ENCODE measurements at places on chromosomes 16 and 17. TPM values are rescaled to one million over a fixed set of nuclear protein-coding genes. Genes with fewer than 3 reads are reported as not detected.
A peak's percentile ranks its signal among the peaks of the same experiment; 100 is the strongest.

Gene RAB37
- 1.8 TPM for total RNA-seq

Gene CDRT15L2
- not detected for total RNA-seq

Gene TP53TG3
- total RNA-seq, result not detected

GRCh38 chr17:81095383-81095762 lies 60.4 kb downstream of the BAIAP2 start:
- H3K27ac ChIP-seq, result peak overlapping the region; percentile 45
- H3K27me3 ChIP-seq, result no peaks in the 10 kb centered on the region
- DNase-seq, result peak; percentile 34

DNA sequence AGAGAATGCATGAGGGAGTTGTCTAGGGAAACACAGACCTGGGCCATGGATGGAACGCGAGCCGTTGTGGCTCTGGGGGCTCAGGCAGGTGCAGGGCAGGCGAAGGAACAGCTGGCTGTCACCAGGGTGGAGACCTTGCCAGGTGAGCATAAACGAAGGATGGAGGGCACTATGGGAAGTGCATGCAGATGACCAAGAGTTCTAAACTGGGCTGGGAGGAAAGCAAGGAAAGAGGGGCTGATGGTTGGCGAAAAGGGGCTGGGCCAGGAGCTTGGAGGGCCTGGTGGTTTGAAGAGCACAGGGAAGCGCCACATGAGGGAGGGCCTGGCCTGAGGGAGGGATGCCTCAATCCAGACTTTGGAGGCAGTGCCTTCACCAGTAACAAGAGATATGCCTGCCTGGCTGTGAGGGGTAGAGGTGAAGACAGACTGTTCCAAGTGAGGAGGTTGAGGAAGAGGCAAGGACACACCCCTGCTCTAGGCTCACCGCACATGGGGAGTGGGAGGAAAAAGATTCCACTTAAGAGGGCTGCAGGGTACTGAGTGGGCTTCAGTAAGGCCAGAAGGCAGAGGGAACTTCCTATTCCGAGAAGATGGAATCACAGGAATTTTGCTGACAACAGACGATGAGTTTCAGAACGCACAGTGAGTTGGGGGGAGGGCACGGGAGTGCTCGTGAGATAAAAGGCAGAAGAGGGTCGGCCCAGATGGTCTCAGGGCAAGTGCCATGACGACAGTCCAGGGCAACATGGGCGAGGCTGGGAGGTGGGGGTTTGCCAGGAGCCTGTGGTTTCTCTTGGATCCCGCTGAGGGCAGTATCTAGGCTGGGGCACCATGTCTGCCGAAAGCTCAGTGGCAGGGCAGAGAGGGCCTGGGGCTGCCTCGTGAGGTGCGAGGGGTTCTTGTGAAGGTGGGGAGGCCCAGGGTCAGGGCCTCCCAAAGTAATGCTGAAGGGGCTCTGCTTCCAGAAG lies 20.6 kb downstream of the B9D1 start:
- H3K4me3 ChIP-seq, result no peak overlapping the region
- DNase-seq, result no peak
- peaks cover 29% of the 10 kb centered on the region for H3K27me3 ChIP-seq
- H3K4me1 ChIP-seq, result no peaks in the 10 kb centered on the region
- no peaks in the 10 kb centered on the region for H3K36me3 ChIP-seq

GRCh38 chr16:1379304-1380076 lies 27.8 kb downstream of the GNPTG start:
- H3K27ac ChIP-seq, result peak overlapping the region; percentile 75
- H3K4me3 ChIP-seq, result peak overlapping the region; percentile 90
- DNase-seq, result peak; percentile 77

DNA sequence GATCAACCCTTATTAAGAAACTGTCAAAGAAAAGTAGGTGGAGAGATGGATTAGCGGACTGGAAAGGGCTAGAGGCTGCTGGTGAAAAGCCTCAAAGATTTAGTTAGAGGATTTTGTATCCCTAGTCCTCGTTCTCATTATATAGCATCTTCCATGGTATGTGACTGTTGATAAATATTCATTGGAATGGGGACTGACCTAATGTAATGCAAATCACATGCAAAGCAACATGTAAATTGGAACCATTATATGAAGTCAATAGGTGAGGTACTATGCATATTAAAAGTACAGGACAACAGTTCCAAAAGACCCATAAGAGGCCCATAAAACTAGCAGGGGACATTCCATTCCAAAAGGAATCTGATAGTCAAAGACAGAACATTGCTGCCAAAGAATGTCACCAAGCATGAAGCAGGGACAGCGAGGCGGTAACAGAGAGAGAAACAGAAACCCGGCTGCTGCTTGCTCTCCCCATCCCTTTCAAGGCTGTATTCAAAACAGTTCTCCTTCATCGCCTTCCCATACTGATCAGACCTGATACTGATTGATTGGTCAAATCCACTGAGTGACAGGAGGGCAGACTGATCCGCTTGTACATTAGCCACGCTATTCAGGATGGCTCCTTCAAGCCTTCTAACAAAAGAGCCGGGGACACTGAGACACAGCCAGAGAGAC lies 44.5 kb downstream of the SOX9 start:
- H3K27me3 ChIP-seq, result peaks cover 5% of the 10 kb centered on the region
- no peak for DNase-seq
- H3K36me3 ChIP-seq, result no peaks in the 10 kb centered on the region
- no peak overlapping the region for H3K27ac ChIP-seq
- no peak overlapping the region for H3K4me3 ChIP-seq
- no peaks in the 10 kb centered on the region for H3K4me1 ChIP-seq
